SHP77 (cell line): ENCODE measurements at places on chromosomes 13 and 19.

DNA sequence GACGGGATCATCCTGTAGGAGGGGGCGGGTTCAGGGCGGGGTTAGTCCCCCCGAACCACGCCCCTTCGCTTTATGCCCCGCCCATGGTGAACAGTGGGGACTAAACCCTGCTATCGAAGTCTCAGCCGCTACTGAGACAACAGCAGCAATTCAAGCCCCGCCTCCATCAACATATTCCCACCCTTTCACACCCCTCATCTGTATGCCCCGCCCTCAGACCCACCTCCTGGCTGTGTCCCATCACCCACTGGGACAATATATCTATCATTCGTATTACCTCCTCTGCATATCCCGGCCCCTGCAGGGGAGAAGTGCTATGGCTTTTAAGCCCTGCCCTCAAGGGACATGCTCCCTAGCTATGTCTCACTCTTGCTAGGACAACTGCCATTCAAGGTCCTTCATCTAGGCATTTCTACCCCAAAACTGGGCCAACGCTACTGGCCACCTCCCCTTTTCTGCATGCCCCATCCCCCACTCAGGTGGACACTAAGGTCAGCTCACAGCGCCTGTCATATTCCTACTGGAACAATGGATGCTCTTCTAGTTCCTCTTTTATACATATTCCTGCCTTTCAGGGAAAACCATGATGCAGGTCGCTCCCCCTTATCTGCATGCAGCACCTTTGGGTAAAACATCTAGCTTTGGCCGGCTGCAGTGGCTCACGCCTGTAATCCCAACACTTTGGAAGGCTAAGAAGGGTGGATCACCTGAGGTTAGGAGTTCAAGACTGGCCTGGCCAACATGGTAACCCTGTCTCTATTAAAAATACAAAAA lies 11.9 kb downstream of the LRFN1 start:
- DNase-seq, result no peak

DNA sequence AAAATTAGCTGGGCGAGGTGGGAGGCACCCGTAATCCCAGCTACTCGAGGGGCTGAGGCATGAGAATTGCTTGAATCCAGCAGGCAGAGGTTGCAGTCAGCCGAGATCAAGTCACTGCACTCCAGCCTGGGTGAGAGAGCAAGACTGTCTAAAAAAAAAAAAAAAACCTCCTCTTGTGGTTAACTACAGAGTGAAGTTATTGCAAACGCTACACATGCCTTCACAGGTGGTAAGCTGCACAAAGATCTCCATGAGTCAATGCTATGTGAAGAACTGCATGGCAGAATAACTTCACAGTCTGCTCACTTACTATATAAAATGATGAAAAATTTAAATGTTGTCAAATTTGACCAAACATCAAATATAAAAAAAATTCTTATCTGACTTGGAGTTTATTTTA lies 436.8 kb downstream of the FGF14 start:
- DNase-seq, result no peak

GRCh38 chr19:33064458-33064791 lies 263 bp downstream of the RHPN2 start:
- no peak for DNase-seq

DNA sequence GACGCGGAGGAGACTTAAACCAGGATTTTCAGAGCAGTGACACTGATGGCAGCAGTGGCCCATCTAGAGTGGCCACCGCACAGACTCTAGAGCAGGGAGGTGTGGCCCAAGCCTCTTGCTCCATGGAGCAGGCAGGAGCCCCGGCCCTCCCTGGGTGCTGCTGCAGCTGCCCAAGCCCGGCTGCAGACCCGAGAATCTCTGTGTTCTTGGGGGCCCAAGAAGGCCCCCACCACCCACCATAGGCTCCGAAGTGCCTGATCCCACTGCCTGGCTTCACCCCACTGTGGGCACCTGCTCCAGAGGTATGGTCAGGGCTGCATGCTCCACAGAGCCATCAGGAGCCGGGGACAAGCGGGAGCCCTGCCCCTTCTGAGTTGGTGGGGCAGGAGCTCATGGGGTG lies 36.1 kb downstream of the CEP89 start:
- no peak for DNase-seq

- no peak for DNase-seq
These were observed 11.8 kb upstream of the PRR20A start for GRCh38 chr13:57128909-57129308.
